ENCODE measurements at places on chromosomes 5 and 9.

- no peak for DNase-seq
These were observed 63.7 kb downstream of the TJP2 start for GRCh38 chr9:69237702-69238295.

GRCh38 chr9:8012986-8013385, 213.4 kb upstream of the DMAC1 start:
- DNase-seq = no peak

GRCh38 chr5:32936329-32936728, 225.2 kb downstream of the NPR3 start:
- DNase-seq = no peak

DNA sequence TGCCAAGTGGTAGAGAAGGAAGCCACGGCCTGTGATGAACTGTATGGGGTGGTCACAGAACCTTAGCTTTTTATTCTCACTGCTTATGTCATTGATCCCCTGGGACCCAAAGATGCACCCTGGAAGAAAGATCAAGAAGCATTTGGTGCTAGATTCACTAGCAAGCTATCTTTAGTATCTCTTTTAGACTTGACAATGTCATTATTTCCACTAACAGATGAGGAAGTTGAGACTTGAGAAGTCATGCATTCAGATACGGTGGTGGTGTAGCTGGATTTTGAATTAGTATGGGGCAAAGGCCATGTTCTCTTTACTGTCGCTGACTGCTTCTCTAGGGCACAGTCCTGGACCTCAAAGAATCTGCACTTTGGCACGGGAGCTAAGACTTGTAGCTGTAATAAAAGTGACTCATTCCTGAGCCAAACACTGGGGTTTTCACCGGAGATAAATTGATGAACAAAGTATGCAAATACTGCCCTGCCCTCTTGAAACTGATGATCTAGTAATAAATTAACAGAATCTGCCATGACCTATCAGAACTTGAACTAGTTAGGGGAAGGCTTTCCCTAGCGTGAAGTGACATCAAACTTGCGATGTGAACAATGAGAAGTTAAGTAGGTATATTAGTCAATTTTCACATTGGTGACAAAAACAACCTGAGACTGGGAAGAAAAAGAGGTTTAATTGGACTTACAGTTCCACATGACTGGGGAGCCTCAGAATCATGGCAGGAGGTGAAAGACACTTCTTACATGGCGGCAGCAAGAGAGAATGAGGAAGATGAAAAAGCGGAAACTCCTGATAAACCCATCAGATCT, 5.4 kb downstream of the GDA start:
- DNase-seq = no peak

GRCh38 chr5:38404667-38405276, 146.4 kb downstream of the EGFLAM start:
- DNase-seq = no peak

- DNase-seq = no peak
These were observed 239.1 kb downstream of the MAN2A1 start for GRCh38 chr5:109928811-109929210.

DNA sequence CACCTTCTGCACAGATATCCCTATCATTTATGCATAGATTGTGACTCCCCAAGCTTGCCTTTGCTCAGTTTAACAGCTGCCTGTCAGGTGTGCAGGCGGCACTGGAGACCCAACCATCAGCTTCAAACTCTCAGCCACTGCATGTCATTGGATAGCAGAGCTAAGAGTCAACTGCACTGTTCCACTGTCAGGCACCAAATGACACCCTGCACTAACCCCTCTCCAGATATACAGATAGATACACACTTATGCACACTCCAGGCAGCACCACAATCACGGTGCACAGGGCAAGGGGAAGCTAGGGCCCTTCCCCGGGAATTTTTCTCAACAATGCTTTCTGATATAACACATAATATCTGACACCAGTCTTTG, 142.3 kb downstream of the BNC2 start:
- DNase-seq = no peak

DNA sequence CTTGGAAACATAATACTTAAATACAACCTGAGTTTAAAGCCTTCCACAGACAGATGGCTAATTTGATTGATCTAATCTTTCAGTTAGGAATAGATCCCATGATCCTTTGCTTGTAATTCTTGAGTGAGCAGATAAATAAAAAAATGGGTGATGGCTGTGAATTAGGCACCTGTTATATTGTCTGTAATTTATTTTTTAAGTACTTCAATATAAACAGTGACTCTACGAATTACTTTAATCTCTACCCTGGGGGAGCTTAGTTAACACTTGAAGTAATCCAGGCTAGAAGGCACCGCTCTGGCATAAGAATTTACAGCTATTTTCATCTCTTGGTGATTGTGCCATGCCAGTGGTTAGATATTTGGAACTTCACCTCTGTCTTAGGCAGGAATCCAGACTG, 9.0 kb downstream of the EGFLAM start:
- no peak for DNase-seq

GRCh38 chr9:133203506-133204075, 5.5 kb downstream of the OBP2B start:
- no peak for DNase-seq

Data from cerebellum (tissue), 4 donors.